ENCODE measurements at places on chromosomes 3 and 15.

GRCh38 chr3:149468504-149469212 is 5.8 kb upstream of the TM4SF4 start:
- DNase-seq: no peak

DNA sequence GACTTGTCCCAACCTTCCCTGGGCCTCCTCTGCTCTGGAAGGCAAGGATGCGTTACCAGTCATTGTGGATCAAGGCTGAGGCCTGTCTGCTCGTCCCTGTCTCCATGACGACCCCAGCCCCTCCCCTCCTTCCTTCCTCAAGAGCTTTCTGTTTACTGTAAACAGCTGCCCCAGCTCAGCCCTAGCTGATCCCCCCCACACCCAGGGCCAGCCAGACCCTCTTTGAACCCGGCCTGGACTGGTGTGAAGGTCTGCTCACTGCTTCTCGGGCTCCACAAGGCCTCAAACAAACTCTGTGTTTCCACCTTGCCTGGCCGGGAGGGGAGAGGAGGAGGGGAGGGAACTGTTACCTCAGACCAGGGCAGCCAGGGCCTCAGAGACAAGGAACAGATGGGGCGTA is 16.9 kb downstream of the VPS18 start:
- no peak for DNase-seq

DNA sequence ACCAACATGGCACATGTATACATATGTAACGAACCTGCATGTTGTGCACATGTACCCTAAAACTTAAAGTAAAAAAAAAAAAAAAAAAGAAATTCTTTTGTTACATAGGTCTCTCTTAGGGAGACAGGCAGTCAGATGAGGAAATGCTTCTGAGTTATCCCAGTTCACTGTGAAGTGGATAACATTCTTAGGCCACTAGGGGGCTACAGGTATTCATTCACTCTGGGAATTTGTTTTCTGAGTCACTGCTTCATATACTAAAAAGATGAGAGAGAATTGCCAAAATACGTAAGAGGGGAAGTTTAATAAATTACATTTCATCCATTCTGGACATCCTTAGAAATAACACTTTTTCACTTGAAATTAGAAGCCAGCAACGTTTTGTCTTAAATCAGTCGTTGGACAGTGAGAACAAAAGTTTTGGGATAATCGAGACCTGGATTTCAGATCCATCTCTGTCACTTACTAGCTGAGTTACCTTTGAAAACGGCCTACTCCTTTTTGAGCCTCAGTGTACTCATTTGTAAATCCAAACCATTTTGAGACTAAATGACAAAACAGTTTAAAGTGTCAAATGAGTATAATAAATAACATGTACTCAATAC is 738.4 kb upstream of the ALCAM start:
- no peak for DNase-seq

- no peak for DNase-seq
These were observed 140.6 kb upstream of the ABHD17C start for GRCh38 chr15:80554560-80554959.

DNA sequence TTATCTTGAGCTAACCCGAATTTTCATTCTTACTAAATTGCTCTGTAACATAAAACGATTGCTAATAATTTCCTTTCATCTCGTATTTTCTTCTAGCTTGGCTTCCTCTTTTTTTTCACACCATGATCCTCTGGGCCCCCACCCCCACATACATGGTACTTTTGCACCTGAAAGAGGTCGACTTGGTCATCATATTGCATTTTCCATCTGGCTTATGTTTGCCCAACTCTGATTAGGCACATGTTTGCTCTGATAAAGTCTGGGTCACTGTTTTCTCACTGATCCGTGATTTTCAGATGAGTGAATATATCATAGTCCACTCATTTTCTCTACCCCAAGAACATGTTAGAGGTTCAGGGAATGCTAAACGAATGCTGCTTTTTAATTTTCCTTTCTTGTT is 49.5 kb downstream of the ARRDC4 start:
- no peak for DNase-seq

DNA sequence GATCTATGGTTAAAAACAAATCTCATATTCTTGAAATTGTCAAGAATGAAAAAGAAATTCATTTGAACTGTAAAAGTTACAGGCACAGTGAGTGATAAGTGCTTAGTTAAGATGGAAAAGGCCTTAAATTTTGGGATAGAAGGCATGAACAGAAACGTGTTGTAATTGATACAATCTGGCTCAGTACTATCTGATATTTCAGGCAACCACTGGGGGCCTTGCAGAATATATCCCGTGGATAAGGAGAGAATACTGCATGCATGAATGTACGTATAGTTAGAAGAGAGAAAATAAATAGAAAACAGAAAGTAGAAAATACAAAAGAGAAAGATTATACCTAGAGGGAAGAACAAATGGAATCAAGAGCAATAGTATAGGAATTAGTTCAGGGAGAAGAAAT is 741.4 kb upstream of the CCDC54 start:
- no peak for DNase-seq

DNA sequence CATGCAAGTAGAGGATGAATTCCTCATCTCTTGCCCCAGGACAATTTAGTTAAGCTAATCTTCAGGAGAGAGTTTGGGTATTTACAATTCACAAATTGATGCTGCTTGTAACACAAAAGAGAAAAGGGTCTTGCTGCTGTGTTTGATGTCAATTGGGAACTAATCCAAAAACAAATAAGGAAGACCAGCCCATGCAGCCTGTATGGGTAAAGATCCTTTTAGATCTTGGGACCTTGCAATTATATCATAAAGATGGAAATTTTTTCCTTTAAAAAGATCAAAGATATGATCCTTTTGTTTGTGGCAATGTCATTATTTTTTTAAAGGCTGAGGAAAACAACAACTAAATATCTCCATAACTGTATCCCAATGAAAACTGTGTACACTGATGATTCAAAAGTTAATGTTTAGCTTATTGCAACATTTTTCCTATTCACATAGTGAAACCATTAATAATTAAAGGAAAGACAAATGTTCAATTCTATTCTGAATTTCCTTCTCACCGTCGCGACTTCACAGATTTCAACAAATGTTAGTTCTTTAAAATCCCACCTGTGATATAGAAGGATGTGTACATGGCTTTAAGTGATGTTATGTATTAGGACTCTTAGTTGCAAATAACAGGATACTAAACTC is 40.2 kb downstream of the TMEM212 start:
- no peak for DNase-seq

- no peak for DNase-seq
These were observed 313.4 kb downstream of the RBMS3 start for GRCh38 chr3:29594261-29594660.

- no peak for DNase-seq
These were observed 26.6 kb upstream of the GK5 start for GRCh38 chr3:142251951-142252350.

- DNase-seq: no peak
These were observed 46.6 kb downstream of the ZBTB38 start for GRCh38 chr3:141414800-141415462.

GRCh38 chr15:76576523-76577279 is 240.1 kb downstream of the ISL2 start:
- no peak for DNase-seq

- DNase-seq: no peak
These were observed 14.3 kb downstream of the PARP14 start for GRCh38 chr3:122694966-122695365.

DNA sequence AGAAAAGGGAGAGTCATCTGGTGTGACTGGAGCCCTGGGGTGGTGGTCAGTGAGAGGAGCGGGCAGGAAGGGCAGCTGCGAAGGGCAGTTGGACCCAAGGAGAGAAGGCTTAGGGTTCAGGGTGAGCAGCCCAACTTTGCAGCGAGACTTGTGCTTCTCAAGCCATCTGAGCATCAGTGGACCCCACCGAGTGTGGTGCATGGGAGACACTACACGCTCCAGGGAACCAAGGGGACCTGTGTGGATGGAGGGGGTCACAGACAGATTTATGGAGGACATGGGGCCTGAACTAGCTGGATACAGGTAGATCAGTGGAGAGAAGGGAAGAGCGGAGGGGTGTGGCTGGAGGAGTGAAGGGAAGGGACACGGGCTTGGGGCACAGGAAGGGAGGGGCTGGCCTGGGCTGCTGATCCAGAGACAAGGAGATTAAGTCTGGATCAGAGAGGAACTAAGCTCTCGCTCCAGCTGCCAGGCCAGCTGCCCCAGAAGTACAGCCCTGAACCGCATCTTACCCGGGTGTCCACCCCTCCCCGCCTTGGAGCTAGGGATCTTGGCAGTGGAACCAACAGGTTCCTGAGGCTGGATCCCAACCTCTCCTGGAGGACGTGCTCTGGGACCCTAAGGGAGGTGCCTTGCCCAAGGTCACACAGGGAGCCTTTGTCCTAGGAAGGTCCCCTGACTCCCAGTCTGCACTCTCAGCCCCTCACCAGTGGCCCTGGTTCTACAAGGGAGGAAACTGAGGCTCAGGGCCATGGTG is 120.5 kb downstream of the CORO2B start:
- DNase-seq: no peak

DNA sequence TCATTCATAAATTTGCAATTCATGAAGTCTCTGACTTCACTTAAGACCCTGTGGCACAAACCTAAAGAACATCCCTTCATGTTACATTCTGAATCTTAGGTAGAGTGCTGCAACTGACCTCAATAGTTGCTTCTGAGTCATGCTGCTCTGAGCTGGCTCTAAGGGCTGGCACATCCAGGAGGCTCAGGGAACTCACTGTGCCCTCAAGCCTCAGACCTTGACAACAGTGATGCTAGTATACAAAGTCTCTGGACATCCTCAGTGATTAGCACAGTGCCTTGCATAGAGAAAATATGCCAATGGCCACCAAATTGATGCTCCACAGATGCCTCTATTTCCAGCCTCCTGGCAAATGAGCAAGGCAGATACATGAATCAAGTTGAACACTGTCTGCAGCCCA is 740.9 kb upstream of the LMCD1 start:
- DNase-seq: no peak

- no peak for DNase-seq
These were observed 55.4 kb downstream of the DCBLD2 start for GRCh38 chr3:98846101-98846500.
